Activated T-helper 2 cell treated with anti-CD3 and anti-CD28 coated beads, Interferon-gamma antibody, Interleukin-2, Interleukin-4, amounts not matched to agents 10 μg/mL and 5 μg/mL and 100 μg/mL, durations not matched to agents 14 hours and 24 hours and 36 hours (primary cell): ENCODE measurements at places on chromosomes 12 and 14. TPM values are rescaled to one million over a fixed set of nuclear protein-coding genes. Genes with fewer than 3 reads are reported as not detected.

DNA sequence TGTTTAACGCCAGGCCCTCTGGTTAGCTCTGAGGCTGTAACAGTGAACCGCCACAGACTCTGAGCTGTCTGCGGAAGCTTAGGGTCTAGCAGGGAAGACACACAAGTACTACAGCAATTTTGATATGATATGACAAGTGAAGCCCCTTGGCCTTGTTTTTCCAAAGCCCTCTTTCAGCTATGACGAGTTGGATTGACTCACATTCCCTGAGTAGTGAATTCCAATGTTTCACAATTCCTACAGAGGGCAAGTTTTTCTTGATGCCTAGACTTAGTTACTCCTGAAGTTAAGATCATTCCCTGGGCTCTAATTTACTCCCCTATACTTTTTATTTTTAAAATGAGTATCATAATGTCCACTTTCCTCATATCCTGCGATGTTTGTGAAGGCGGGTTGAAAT lies 53.3 kb upstream of the CISTR start:
- H3K36me3 ChIP-seq: no peaks in the 10 kb centered on the region
- no peak overlapping the region for H3K4me3 ChIP-seq
- DNase-seq: no peak
- no peak overlapping the region for H3K27ac ChIP-seq
- H3K27me3 ChIP-seq: peaks cover 40% of the 10 kb centered on the region

- no peak overlapping the region for H3K27ac ChIP-seq
- H3K4me1 ChIP-seq: peaks cover 21% of the 10 kb centered on the region
- H3K27me3 ChIP-seq: peaks cover 51% of the 10 kb centered on the region
Measured at GRCh38 chr14:92513966-92514843, 624 bp downstream of the RIN3 start.

DNA sequence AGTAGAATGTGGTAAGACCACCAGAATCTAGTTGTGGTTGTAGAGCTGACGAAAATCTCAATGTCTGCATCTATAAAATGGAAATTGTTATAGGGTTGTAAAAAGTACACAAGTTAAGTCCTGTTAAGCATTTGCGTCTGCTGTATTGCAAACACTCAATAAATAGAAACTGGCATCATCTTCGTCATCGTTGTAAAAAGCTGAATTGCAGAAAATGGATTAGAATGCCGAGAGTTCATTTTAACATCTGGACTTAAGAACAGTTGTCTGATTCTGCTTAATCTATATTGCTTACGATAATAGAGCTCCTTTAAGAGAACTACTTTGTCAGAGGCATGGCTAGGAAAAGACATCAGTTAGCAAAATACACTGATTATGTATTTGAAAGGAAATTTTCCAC lies 33.2 kb downstream of the KCNMB4 start:
- H3K36me3 ChIP-seq: no peaks in the 10 kb centered on the region
- no peak overlapping the region for H3K4me3 ChIP-seq
- H3K4me1 ChIP-seq: no peaks in the 10 kb centered on the region
- H3K27ac ChIP-seq: no peak overlapping the region
- H3K27me3 ChIP-seq: no peaks in the 10 kb centered on the region

DNA sequence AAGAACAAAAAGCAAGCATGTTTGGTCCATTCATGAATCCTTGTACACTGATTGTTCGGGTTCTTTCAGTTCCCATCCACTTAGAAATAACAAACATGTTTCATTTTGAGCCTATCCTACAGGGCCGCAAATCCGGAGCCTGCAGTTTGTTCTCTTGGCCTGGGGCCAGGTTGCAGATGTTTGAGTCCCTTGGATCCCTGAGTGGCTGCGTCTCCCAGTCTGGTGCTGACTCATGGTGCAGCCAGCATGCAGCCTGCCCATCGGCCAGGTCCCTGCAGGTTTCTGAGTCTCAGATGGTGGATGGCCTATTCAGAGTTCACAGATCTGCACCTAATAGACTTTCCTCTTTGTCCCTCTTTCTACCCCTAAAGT lies 1.9 kb upstream of the DYNC1H1 start:
- H3K36me3 ChIP-seq: peaks cover 6% of the 10 kb centered on the region
- no peak overlapping the region for H3K4me3 ChIP-seq
- no peak for DNase-seq
- H3K4me1 ChIP-seq: peaks cover 23% of the 10 kb centered on the region
- no peaks in the 10 kb centered on the region for H3K27me3 ChIP-seq
- no peak overlapping the region for H3K27ac ChIP-seq

DNA sequence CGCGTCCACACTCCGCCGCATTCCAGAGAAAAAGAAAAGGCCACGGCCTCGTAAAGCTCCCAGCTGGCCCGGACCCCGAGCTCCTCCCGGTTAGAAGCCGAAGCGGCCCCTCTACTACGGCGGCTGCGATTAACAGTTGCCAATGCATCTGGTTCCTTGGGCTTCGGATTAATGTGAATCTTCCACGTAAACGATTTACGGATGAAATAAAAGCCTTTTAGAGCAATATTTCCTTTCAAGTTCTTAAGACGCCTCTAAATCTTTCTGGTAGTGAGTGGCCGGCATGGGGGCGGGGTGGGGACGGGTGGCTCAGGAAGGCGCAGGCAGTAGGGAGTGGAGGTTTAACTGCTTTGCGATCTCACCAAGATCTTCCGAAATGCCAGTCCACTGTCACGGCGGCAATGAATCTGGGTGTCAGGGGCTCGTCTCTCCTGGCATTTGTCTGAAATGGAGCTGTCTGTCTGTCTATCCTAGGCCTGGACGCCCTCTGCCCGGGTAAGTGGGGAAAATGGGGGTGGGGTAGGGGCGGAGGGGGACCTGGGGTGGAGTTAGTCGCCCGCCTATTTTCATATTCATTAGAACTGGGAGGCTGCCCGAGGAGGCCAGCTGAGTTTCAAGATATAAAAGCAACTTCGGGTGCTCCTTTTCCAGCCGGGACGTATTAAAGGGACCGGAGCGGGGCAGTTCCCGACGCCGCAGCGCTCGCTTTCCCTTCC lies 413 bp upstream of the ALX1 start:
- H3K36me3 ChIP-seq: no peaks in the 10 kb centered on the region
- H3K27me3 ChIP-seq: peaks cover 67% of the 10 kb centered on the region
- no peak overlapping the region for H3K4me3 ChIP-seq
- no peak for DNase-seq
- H3K4me1 ChIP-seq: peaks cover 8% of the 10 kb centered on the region

DNA sequence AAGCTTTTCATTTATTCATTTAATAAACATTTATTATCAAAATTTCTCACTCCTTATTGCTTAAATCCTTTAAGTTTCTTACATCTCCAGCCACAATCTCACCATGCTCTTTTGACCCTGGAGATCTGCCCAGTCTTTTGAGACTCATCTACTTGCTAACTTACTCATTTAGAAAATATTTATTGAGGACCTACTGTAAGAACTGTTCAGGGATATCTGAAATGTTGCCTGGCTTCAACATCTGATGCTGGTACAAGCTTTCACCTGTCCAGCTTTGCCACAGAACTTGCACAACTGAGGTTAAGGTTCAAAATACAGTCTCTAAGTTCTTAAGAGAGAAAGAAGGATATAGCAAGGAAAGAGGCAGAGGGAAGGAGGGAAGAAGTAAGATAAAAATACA lies 17.5 kb upstream of the GXYLT1 start:
- DNase-seq: no peak
- no peak overlapping the region for H3K4me3 ChIP-seq
- peaks cover 11% of the 10 kb centered on the region for H3K4me1 ChIP-seq
- no peaks in the 10 kb centered on the region for H3K27me3 ChIP-seq
- peaks cover 26% of the 10 kb centered on the region for H3K36me3 ChIP-seq
- no peak overlapping the region for H3K27ac ChIP-seq

DNA sequence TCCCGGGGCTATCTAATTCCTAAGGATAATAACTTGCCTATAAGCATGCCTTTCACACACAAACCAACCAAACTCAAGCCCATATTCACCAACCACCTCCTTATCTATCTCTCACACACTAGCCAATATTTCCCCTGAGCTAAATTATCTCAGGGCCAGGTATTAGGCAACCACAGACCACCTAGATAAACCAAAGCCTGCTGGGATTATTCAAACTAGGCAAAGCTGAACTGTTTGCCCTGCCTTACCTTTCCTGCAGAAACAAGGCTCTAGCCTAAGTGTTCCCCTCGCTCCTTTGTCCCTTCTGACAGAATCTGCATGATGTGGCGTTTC lies 114.7 kb upstream of the EEA1 start:
- no peak overlapping the region for H3K4me3 ChIP-seq
- no peak overlapping the region for H3K27ac ChIP-seq
- peaks cover 2% of the 10 kb centered on the region for H3K27me3 ChIP-seq
- no peaks in the 10 kb centered on the region for H3K36me3 ChIP-seq
- H3K4me1 ChIP-seq: peaks cover 5% of the 10 kb centered on the region

- H3K27ac ChIP-seq: no peak overlapping the region
- no peak for DNase-seq
- H3K4me1 ChIP-seq: no peaks in the 10 kb centered on the region
Measured at GRCh38 chr12:2173971-2174370, 121.2 kb downstream of the CACNA1C start.

GRCh38 chr12:124434951-124435805 lies 132.2 kb downstream of the NCOR2 start:
- H3K27ac ChIP-seq: no peak overlapping the region
- no peaks in the 10 kb centered on the region for H3K4me1 ChIP-seq
- peaks cover 27% of the 10 kb centered on the region for H3K36me3 ChIP-seq
- DNase-seq: no peak
- H3K4me3 ChIP-seq: no peak overlapping the region
- H3K27me3 ChIP-seq: no peaks in the 10 kb centered on the region

DNA sequence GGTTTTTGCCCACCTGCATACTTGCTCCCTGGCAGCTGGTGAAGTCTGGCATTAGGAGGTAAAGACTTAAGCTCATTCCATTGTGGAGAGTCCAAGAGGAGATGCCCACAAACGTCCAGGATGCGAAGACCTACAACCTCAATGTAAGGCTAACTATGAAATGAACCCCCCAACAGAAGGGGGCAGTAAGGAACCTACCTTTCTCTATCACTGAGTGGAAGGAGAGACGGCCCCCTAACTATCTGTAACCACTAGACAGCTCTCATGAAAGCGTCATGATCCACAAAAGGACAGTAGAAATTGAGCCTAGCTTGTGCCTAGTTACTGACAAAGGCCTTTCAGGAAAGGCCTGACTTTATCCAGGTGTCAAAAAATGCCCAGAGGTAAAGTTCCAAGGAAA lies 55.3 kb downstream of the ZFYVE21 start:
- no peak for DNase-seq
- no peak overlapping the region for H3K27ac ChIP-seq
- H3K4me3 ChIP-seq: no peak overlapping the region
- H3K27me3 ChIP-seq: no peaks in the 10 kb centered on the region

- no peaks in the 10 kb centered on the region for H3K36me3 ChIP-seq
- no peak overlapping the region for H3K4me3 ChIP-seq
- H3K4me1 ChIP-seq: no peaks in the 10 kb centered on the region
- no peaks in the 10 kb centered on the region for H3K27me3 ChIP-seq
- no peak for DNase-seq
Measured at GRCh38 chr14:36857136-36857535, 195.5 kb downstream of the PAX9 start.

Gene OTOGL
- 0.16 TPM in 1 of 2 replicates, not detected in the other for total RNA-seq

Gene PPP1R36
- not detected in 2 replicates for total RNA-seq
